ENCODE measurements at places on chromosomes 13 and 19.

DNA sequence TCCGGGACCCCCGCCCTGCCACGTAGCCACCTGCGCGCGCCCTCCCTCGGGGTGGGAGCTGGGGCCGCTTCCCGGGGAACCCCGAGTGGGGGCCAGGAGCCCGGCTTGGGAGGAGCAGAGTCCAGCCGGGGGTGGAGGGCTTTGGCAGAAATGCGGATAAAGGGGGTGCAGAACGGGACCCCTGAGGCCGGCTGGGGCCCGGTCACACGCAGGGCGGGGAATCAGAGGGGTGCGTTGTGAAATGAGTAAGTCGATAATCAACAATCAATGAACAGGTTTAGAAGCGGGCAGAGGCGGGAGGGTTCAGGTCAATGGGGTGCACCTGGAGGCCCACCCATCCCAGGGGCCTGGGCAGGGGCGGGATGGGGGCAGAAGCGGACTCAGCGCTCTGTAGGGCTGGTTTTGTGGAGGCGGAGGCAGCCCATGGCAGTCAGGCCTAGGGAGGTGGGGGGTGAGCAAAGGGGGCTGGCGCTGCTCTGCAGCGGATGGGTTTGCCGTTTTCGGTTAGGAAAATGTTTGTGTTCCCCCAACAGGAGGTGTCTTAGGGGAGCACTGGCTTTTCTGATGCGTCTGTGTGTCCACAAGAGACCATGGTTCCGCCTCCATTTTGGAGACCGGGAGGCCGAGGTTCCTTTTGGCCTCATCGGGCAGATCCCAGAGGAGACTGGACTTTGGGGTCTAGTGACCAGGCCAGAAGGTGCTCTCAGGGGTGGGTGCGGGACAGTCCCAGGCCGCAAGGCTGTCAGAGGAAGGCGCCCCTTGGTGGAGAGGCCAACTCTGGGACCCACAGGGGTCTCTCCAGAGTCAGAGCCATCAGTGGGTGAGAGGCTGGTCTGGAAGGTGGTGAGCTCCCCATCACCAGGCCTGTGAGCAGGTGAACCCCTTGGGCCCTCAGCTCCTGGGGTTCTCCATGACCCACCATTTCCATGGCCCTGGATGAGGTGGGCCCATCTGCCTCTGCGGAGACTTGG lies 683 bp upstream of the DIRAS1 start:
- DNase-seq, result no peak

- no peak for DNase-seq
Measured at GRCh38 chr19:41261474-41262190, 2.5 kb upstream of the HNRNPUL1 start.

GRCh38 chr13:41995946-41996345 lies 35.0 kb upstream of the VWA8 start:
- peak; percentile 54 for DNase-seq

GRCh38 chr19:33773704-33774624 lies 22.7 kb upstream of the KCTD15 start:
- DNase-seq, result no peak

DNA sequence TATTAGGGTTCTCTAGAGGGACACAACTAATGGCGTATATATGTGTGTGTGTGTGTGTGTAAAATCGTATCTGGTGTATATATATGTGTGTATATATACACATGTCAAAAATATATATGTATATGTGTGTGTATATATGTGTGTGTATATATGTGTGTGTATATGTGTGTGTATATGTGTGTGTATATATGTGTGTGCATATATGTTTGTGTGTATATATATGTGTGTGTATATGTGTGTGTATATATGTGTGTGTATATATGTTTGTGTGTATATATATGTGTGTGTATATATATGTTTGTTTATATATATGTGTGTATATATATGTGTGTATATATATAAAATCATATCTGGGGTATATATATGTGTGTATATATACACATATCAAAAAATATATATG lies 5.4 kb upstream of the LILRB5 start:
- no peak for DNase-seq

DNA sequence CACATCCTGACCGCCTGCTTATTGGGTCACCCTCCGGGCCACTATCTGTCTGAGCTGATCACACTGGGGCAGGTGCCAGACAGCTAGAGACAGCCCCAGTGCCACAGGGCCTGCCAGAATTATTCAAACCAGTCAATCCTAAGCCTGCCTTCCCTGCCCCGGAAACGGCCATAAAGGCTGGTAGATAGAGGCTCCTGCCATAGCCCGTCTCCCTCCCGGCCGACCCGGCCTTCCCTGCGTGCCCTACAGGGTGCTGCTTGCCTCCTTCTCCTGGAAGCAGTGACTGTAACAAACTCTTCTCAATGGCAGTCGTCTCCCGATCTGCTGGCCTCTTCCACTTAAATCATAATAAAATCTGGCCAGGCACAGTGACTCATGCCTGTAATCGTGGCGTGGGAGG lies 158.6 kb upstream of the SOX1 start:
- no peak for DNase-seq
